ENCODE measurements at places on chromosomes 1 and 21.
A peak's percentile ranks its signal among the peaks of the same experiment; 100 is the strongest.

DNA sequence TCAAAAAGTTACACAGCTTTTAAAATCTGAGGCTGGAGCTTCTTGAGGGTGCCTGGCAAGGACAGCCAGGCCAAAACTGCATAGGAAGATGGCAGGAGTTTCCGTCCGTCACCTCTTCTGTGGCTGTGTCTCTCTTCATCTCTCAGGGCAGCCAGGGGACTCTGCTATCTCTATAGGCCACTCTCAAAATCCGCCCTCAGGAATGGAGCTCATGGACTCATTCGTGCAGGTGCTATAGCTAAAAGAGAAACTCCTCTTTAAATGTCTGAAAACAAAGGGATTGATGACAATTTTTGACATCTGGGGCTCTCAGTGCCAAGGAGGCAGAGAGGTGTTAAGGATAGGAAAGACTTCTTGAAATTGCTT, 27.2 kb downstream of the OVAAL start:
- no peak for DNase-seq

DNA sequence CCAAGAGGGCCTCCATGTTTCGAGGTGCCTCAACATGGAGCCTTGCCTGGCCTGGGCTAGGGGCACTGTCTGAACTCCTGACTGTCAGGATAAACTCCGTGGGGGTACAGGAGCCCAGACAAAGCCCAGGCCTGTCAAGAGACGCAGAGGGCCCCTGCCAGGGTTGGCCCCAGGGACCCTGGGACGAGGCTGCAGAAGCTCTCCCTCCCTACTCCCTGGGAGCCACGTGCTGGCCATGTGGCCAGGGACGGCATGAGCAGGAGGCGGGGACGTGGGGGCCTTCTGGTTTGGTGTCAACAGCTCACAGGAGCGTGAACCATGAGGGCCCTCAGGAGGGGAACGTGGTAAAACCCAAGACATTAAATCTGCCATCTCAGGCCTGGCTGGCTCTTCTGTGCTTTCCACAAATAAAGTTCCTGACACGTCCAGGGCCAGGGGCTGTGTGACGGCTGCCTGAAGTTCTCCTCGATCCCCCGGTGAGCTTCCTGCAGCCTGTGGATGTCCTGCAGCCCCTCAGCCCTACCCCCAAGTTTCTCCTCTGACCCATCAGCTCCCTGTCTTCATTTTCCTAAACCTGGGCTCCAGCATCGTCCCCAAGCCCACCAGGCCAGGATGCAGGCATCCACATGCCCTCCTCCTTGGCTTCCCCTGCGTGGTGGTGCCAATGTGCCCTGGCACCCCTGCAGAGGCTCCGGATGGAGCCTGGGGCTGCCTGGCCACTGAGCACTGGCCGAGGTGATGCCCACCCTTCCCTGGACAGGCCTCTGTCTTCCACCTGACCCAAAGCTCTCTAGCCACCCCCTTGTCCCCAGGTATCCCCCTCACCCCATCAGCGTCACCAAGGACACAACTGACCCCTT, 12.8 kb upstream of the LRRC3 start:
- no peak for DNase-seq

DNA sequence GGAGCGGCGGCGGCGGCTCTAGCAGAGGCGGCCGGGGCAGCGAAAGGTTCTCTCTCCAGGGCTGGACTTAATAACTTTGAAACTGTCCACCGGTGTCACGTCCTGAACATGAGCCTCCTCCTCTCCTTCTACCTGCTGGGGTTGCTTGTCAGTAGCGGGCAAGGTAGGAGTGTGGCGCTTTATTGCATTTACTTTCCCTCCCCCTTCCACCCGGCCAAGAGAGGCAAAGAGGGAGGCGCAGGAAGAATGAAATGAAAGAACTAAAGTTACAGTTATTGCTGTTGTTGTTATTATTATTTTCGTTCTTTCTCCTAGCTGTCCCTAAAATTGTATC, 214 bp downstream of the NCAM2 start:
- no peak for DNase-seq

DNA sequence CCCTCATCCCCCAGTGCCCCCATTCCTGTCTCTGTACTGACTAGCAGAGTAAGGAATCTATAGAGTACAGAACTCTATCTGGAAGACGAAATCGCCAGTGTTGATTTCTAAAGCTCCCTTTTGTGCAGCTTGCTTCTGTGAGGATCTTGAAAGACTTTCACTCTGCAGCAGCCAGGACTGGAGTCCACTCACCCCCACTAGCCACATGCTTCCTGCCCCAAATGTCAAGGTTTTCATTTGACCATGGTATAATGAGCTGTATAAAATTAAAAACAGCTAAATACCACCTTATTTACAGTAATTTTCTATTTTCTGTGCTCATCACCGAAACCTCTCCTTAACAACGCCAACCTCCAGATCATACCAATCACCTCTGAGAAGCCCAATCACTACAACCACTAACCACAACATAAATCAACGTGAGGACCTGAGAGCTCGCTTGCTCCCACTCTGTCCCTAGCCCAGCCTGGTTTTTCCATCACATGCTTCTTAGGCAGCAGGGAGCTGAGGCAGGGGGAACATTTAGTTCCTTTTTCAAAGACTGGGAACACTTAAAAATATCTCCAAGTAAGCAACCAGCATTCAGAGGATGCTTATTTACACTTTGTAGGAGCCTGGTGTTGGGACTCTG, 56.1 kb upstream of the IRF2BP2 start:
- no peak for DNase-seq

- DNase-seq, result no peak
Measured at GRCh38 chr1:214840356-214840755, 237.4 kb downstream of the CENPF start.

- no peak for DNase-seq
Measured at GRCh38 chr1:23506376-23507107, 22.6 kb upstream of the ASAP3 start.

DNA sequence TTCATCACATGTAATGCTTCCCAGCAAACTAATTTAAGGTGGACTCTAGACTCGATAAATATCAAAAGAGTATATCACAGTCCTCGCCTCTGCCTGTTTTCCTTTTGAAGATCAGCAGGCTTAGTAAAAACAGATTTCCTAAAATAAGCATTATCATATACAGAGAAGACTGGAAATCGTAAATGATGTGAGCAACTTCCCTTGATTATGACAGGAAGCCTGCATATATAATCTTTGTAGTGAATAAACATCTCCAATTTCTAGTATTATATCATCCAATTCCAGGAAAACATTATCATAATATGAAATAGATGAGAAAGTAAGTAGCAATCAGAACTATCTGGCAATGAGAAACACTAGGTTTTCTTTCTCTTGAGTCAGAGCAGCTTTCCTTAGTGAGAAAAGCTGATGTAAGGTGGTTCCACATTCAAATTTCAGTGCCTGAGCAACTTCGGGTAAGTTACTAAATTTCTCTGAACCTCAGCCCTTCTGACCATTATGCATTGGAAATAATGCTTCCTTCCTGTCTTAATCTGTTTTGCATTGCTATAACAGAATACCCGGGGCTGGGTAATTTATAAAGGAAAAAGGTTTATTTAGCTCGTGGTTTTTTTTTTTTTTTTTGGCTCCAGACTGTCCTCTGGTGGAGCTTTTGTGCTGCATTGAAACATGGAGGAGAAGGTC, 12.6 kb upstream of the POU2F1 start:
- DNase-seq, result no peak

DNA sequence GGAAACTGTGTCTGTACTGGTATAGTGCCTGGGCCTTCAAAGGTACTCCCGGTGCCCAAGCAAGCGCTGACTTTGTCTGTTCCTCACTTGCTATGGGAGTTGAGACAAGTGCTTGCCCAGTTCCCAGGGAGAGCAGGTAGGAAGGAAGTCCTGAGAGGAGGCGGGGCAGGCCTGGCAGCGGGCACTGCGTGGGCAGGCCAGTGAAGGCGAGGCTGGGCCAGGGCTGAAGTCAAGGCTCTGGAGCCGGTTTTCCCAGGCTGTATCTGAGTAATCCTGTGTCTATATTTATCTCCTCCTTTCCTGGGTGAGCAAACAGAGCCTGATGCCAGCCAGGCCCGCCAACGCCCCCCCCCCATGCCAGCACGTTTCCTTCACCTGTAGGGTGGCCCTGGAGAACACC, 15.9 kb upstream of the EDN2 start:
- no peak for DNase-seq

DNA sequence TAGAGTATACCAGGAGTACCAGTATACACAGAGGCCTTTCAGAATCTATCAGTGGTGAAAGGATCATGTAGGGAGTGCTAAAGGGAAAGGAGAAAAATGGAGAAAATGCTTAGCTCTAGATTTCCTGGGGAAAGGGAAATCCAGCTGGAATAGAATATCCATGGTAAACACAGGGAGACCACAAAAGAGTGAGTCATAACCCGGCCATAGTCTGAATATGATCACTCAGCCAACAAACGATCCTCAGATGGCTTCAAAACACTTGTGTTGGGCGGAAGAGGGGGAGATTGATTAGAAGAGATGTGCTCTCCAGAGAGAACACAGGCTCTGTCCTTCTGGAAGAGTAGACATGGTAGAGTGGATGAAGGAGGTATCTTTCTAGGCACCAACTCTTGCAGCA, 180.6 kb downstream of the PAPPA2 start:
- no peak for DNase-seq

DNA sequence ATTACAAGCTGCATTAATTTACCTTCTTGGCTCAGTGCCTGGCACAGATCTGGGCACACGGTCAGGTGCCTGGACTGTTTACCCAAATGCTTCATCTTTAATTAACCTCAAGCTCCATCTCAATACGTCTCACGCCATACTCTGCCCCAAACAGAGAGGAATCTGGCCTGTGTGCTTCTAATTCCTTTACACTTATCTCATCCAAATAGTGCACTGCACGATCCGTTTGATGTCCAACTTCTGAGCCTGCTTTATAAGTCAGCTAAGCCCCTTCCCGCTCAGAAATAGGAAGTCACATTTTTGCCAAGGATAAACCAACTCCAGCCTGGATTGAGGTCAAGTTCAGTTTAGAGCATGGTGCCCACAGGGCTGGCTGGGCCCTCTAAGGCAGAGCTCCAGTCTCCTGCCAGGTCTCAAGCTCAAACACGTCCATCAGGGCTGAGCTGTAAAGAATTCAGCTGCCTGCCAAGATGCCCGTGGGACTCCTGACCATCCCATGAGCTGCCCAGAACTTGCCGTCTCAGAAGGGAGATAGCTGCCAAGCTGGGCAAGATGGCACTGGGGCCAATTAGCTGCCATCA, 233.5 kb downstream of the TRABD2B start:
- DNase-seq, result no peak

DNA sequence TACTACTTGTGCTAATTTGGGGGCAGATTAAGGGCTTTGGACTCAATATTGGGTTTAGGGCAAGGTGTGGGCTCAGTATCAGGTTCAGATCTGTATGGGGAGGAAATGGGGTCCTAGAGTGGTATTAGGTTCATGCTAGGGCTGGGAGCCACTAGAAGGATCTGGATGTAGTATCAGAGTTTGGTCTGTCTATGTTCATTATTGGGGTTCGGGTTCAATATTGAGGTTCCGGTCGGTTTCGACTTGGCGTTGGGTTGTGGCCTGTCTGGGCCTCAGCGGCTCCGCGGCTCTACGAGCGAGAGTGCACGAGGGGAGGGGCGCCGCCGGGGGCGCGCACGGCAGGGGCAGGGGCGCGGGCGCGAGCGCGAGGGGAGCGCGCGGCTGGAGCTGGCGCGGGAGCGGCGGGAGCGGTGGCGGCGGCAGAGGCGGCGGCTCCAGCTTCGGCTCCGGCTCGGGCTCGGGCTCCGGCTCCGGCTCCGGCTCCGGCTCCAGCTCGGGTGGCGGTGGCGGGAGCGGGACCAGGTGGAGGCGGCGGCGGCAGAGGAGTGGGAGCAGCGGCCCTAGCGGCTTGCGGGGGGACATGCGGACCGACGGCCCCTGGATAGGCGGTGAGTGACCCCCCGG, at the start of gene PTPRF:
Gene PTPRF (plus strand): TSS at position 401 of the 624 bp plus-strand sequence. CDS start 14,193 bp downstream, outside the sequence.
- DNase-seq, result no peak

- DNase-seq, result no peak
Measured at GRCh38 chr1:1883092-1883873, 7.6 kb downstream of the GNB1 start.

- no peak for DNase-seq
Measured at GRCh38 chr1:153760440-153760839, 14.8 kb upstream of the SLC27A3 start.

- DNase-seq, result peak; percentile 47
Measured at GRCh38 chr1:74205266-74205665, 7.2 kb downstream of the FPGT start.

DNA sequence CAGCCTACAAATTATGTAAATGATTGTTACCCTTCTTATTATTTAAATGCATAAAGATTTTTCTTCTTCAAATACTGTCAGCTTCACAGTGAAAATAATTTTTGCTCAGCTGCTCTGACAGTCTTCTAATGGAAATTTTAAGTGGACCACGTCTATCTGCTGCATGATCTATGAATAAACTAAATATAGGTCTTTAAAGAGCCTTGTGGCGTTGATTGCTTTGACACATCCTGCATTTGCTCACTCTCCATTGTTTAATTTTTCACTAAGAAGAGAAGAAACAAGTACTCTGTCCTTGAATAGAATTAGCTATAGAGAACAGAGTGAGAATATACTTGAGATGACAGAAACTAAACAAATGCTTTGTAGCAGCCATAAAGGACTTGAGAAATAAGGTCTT, 826.1 kb downstream of the MRPL39 start:
- no peak for DNase-seq
